ENCODE measurements at places on chromosomes 4 and X.

GRCh38 chrX:87518504-87518903 is 902 bp downstream of the KLHL4 start:
- DNase-seq = no peak

- no peak for DNase-seq
Measured at GRCh38 chrX:29471829-29472228, 743.5 kb upstream of the MAGEB2 start.

- DNase-seq = no peak
Measured at GRCh38 chrX:129981200-129981553, 1.3 kb upstream of the BCORL1 start.

GRCh38 chr4:182795446-182796238 is 121.5 kb downstream of the DCTD start:
- DNase-seq = no peak

GRCh38 chrX:15750611-15751154 is 12.6 kb downstream of the CA5B start:
- peak; percentile 32 for DNase-seq

- no peak for DNase-seq
Measured at GRCh38 chr4:102687373-102687981, 73.3 kb downstream of the MANBA start.

DNA sequence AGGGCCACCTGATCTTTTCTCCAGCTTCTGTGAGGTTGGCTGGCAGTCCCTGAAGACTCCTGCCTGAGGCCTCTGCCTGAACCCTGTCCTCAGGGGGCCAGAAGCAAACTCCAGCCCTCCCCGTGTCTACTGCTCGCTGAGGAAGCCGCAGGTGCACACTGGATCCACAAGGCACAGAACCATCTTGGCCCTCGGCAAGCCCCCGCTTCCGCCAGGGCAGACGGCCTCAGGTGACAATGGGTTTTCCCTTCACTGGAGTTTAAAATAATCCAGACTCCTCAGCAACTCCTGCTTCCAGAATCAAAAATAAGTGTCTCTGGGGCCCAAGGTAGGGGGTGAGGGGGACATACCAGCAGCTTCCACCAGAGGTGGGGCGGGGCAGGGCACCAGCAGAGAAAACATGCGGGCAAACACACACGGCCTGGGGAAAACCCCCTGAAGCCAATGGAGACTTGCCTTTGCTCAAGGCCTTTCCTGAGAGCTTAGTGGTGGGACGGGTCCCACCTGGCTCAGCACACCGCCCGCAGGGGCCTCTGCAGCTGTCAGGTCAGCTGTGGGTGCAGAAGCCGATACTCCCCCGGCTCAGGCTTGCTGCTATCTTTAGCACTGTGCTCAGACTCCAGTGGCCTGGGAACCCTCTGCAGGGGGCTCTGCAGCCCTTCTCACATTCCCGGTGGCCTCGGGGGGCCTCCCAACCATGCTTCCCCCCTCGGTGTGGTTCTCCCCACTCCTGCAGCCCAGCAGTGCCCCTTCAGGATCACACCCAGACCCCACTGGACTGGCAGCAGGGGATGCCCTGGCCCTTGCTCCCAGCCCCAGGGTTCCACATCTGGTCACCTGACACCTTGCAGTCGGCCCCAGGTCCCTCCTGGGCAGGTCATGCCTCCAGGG is 1.9 kb downstream of the MYL5 start:
- DNase-seq = no peak

DNA sequence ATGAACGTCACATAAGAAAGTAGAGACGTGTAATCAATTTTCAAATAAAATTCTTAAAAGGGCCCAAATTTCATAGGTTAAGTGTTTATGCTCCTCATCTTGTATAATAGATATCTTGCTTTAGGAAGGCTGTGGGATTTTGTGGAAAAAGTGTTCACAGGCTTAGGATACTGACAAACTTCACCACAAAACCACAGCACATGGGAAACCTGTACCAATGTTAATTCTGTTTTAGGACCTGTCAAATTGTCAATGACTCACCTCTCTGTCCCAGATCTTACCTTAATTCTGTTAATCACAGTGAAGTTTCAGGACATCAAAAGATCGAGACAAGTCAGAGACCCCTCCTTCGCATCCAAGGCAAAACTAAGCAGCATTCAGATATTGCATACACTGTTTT is 24.2 kb downstream of the FGFBP1 start:
- DNase-seq = no peak

Data from CD4-positive, alpha-beta T cell treated with Interleukin-15 for 1 hour (primary cell).